Foreskin melanocyte (primary cell): ENCODE measurements at places on chromosomes 16 and 17.
A peak's percentile ranks its signal among the peaks of the same experiment; 100 is the strongest.

- DNase-seq: peak; percentile 85
Observed at GRCh38 chr17:38881600-38882191, 11.8 kb downstream of the LASP1 start.

- DNase-seq: no peak
Observed at GRCh38 chr16:19315889-19316433, 30.4 kb downstream of the CLEC19A start.

DNA sequence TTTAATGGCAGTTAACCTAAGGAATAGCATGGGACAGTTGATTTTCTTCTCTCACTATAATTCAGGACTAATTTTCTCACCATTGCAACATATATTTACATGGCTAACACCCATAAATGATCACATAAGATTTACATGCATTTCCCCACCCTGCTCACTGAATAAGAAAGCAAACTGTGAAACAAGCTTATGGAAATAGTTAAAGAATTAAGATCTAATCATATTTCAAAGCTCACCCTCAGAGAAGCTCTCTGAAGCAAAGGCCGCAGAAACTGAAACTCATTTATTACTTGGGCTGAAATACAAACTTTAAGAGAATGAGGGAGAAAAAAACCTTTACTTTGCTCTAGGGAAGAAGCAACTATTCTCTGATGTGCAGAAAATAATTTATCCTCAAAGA, 218.7 kb upstream of the AXIN2 start:
- DNase-seq: no peak

GRCh38 chr17:40307740-40308239, 1.2 kb upstream of the RARA start:
- no peak for DNase-seq

DNA sequence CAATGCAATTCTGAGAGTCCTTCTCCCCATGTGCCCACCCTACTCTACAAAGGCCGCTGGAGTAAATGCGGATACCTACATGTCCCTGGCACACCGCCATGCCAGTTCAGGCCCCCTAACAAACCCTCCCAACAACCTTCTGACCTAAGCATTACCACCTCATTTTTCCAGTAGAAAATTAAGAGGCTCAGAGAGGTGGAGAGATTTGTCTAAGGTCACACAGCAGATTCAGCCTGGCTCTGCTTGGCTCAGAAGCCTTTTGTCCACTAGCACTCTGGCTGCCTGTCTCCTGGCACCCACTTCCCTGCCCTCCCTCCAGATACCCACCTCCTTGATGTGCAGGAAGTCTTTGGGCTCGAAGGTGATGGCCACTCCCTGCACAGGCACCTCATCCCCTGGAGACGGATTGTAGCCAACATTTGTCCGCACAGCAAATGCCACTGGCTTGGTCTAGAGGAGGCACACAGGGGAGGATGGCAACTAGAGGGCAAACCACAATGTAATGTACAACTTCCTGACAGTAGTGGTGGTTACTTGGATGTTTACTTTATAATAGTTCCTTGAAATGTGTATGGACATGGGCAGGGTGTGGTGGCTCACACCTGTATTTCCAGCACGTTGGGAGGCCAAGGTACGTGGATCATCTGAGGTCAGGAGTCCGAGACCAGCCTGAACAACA, 10.2 kb downstream of the CACNB1 start:
- DNase-seq: no peak

GRCh38 chr16:53556521-53556920, 53.5 kb upstream of the AKTIP start:
- no peak for DNase-seq
